ENCODE measurements at places on chromosomes 7 and 10.

GRCh38 chr7:113891031-113891350 is 27.8 kb downstream of the PPP1R3A start:
- no peak for DNase-seq

DNA sequence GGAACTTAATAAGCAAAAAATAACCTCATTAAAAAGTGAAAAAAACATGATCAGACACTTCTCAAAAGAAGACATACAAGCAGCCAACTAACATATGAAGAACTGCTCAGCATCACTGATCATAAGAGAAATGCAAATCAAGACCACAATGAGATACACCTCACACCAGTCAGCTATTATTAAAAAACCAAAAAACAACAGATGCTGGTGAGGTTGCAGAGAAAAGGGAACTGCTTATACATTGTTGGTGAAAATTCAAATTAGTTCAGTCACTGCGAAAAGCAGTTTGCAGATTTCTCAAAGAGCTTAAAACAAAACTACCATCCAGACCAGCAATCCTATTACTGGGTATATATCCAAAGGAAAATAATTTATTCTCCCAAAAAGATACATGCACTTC is 513.3 kb downstream of the MDFIC start:
- no peak for DNase-seq

GRCh38 chr10:35961501-35961900 is 319.4 kb upstream of the FZD8 start:
- DNase-seq, result no peak

- no peak for DNase-seq
Observed at GRCh38 chr10:106872176-106872575, 292.3 kb downstream of the SORCS1 start.

- no peak for DNase-seq
Observed at GRCh38 chr10:96305019-96305418, 785 bp downstream of the DNTT start.

- no peak for DNase-seq
Observed at GRCh38 chr7:16301291-16301690, 120.0 kb downstream of the CRPPA start.

DNA sequence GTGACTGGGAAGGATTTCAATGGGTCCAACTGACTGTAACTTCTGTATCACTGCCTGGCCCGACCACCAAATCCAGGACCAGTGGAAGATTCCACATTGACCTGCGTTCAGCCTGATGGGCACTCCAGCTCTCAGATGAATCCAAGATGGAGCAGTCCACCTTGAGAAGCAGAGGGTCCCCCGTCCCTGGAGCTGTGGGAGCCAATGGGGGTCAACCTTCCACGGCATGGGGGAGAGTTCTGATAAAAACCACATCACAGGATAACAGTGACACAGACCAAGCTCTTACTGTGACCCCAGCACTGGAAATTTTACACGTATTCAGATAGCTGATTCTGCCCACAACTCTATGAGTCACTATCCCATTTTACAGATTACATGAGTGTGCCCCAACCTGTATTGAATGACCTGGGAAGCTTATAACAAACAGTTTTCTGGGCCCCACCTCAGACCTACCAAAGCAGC is 11.2 kb downstream of the ZCCHC24 start:
- no peak for DNase-seq

DNA sequence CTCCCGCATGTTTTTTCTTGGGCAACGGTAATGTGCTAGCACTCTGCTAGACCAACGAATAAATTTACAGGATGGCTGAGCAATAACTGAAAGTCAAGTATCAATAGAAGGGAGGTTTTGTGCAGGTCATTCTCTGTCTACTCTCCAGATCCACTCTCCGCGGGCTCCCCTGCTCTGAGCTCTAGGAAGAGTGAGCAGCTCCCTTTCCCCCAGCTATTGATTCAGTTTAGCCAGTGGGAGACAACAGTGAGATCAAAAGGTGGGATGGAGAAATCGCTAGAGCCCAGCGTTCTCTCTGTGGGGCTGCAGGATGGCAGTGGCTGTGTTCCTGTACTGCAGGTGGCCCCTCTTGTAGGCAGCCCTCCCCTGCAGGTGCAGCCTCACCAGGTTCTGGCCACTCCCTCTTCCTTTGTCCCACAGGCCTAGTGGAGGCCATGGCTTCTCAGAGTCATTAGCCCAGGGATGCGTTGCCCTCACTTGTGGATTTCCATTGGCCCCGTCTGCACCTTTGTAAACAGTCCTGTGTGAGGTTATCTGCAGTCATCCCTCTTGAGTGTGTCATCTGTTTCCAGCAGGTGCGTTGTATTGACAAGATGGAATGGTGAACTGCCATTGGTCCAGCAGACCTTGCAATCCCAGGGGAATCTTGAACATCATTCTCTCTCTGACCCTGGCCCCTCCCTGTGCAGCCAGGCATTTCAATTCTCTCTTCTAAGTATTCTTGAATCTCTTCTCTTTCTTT is 11.1 kb downstream of the MSRB2 start:
- DNase-seq, result no peak

All from stimulated activated CD4-positive, alpha-beta T cell treated with anti-CD3 and anti-CD28 coated beads, Interleukin-12 subunit alpha, Interleukin-12 subunit beta, amount 100 ng/mL, for 48 hours (primary cell).